ENCODE measurements at places on chromosomes 1 and 21.

GRCh38 chr1:240254778-240255291 lies 163.2 kb downstream of the FMN2 start:
- no peak for DNase-seq

DNA sequence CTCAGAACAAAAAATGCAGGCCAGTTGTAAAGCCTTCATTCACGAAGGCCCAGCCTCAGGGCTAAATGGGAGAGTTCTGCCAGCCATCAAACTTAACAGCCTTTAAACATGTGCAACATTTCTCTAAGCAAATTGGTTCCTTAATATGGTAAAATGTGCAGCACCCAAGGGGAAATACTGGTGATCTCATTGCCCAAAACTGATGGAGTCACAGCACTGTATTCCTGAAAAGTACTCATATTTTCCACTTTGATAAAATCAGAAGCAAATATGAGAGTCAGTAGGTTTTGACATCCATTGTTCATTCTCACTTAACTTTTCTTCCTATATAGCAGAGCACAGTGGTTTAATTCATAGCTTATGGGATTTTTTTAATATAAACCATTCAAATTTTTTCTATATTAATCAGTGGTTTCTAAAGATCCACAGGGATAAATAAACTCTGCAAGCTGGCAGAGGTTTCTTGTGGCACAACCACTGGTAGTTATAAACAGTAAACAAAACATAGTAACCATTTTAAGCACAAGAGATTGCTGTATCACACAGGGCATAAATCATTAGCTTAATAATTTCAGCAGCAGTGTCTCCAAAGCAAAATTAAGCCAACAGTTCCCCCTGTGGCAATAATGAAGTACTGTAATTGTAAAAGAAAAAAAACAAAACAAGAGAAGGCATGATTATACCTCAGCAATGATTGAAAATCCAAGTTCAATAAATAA lies 106.9 kb upstream of the LYPLAL1 start:
- DNase-seq = no peak

GRCh38 chr1:60903591-60903990 lies 178.8 kb upstream of the NFIA start:
- no peak for DNase-seq

DNA sequence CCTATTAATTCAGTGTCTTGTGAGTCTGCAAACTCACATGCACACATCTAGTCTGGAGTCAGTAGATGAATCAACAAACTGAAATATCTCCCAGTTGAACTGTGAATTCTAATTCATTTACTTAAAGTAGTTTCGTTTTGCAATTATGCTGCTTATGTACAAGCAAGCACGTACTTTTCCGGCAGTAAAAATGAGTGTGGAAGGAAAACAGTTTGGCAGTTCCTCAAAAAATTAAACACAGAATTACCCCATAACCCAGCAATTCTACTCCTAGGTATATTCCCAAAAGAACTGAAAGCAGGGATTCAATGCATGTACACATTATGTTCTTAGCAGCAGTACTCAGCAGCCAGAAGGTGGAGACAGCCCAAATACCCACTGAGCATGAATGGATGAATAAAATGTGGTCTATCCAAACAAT lies 49.3 kb downstream of the GNB1 start:
- DNase-seq = no peak

- DNase-seq = no peak
These were observed 28.7 kb downstream of the ABCA4 start for GRCh38 chr1:94092210-94092613.

DNA sequence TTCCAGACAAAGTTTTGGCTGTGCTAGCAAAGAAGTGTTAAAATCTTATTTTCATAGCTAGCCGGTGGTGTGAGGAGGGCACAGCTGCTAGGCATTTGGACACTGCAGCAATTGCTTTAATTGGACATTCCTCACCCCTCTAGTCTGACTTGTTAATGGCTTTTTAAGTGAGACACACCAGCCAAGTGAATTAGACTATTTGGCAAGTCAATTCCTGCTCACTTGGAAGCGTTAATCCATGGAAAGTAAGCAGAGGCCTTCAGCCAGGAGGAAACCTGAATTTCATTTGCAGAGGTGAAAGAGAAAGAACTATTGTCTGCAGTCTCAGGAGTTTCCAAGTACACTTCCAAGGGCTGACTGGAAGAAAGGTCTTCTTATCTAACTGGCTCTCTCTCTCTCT lies 175.7 kb downstream of the ST6GALNAC3 start:
- no peak for DNase-seq

DNA sequence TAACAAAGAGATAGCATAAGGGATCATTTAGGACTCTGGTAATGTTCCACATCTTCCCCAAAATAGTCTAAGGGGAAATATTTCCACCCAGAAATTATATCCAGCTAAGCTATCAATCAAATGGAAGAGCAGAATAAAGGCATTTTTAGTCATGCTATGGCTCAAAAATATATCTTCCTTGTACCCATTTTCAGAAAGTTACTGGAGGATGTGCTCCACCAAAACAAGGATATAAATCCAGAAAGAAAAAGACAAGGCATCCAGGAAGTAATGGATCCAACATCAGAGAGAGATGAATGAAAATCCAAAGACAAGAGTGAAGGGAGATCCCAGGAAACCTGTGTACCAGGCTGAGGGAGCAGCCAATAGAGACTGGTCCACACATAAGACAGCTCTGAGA lies 2.7 kb upstream of the KRTAP10-8 start:
- DNase-seq = no peak

- DNase-seq = no peak
These were observed 14.7 kb upstream of the TNFRSF8 start for GRCh38 chr1:12048372-12048771.

DNA sequence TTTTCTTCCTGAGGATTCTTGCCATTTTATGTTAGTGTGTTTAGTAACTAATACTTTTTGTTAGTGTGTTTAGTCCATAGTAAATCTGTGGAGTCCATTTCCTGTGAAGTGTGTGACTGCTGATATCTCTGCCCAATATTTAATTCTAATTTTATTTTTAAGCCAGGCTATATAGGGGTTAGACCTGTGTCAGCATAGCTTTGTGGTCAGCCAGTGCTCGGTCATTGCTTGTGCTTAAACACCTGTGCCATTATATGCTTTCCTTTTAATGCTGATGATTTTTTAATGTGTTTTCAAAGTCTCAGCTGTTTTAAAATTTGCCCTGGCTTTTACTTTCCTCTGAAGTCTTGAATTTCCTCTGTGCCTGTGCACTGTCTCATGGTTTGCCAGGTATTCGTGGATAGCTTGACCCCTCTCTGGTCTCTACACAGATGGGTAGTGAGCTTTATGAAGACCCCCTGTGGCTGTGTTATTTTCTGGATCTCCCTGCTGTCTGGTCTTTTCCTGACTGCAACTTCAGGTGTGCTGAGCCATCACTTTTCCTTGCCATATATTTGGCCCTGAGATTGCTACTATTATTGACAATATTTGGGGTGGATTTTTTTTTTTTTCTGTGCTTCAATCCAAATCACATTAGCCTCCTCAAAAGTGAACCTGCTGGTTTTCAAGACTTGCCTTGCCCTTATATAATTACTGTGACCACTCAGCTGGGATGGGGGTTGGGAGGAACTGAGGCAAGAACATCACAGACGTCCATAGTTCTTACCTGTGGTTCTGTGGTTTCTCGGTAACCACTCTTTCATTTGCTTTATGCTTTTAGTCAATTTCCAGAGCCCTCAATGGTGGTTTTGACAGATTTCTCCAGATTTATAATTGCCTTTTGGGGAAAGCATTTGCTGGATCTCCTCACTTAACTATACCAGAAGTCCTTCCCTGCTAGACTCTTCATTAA lies 59.6 kb downstream of the RPS6KC1 start:
- DNase-seq = no peak

- DNase-seq = no peak
These were observed 14.4 kb upstream of the IFI6 start for GRCh38 chr1:27686223-27686990.

DNA sequence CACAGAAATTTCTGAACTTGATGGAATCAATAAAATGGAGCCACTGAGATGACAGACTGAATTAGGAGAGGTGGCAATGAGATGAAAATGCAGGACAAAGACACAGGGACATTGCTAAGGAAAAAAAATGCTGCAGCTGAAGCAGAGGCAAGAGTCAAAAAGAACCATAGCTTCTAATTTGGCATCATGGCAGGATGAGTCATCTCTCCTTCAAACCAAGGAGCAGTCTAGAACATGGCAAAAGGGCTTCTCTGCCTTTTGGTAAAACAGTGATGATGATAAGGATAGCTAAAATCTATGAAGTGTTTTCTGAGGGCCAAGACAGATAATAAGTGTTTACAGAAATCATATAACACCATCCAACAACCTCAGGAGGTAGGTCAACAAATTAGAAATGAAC lies 16.8 kb downstream of the SLC19A2 start:
- DNase-seq = no peak

- DNase-seq = no peak
These were observed 4.8 kb downstream of the TCHH start for GRCh38 chr1:152110365-152110859.

- no peak for DNase-seq
These were observed 50.0 kb downstream of the MRPL37 start for GRCh38 chr1:54249819-54250435.

- no peak for DNase-seq
These were observed 115.1 kb downstream of the SLC30A10 start for GRCh38 chr1:219813294-219813693.

GRCh38 chr1:37471345-37472231 lies 2.8 kb upstream of the ZC3H12A start:
- no peak for DNase-seq

GRCh38 chr1:243946946-243947345 lies 96.9 kb upstream of the AKT3 start:
- peak; percentile 33 for DNase-seq

GRCh38 chr1:30111431-30111830 lies 612.0 kb downstream of the MATN1 start:
- DNase-seq = no peak

DNA sequence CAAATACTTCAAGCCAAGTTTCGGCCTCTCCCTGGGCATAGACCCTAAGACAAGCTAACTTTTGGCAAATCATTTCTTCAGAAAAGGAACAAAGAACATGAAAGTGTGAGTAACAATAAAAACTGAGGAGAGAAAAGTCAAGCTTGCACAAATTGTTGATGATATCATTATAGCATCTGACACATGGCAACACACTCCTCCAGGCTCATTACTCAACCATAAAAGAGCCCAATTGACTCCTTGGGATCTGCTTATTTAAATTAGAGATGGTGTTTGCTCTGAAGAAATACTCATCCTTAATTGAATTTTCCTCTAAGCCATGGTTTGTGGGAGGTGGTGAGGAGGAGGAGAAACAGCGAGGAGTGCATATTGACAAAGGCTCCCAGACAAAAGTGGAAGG lies 54.5 kb downstream of the TNFSF4 start:
- no peak for DNase-seq

DNA sequence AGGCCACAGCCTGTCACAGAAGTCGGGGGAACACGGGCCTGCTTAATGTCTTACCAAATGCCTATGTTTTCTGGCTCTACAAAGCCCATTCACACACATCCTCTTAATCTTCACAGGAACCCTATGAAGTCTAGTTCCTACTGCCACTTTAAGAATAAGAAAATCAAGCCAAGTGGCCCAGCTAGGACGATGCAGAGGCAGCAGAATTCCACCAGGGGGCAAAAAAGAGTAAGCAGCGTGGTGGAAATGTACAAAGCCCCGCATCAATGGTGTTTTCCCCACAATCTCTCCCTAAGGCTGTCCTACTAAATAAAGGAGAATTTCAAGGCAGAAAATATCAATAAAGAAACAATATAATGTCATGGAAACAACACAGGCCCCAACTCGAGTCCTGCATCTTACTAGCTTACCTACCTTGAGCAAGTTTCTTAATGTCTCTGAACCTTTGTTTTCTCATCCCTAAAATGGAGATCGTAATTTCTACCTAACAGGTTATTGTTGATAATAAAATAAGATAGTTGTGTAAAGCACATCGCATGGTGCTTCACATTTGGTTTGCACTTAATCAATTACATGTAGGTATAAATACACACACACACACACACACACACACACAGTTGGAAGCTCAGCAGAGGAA lies 21.4 kb downstream of the SEC16B start:
- DNase-seq = no peak

GRCh38 chr1:109712321-109712864 lies 342 bp downstream of the GSTM5 start:
- DNase-seq = no peak

DNA sequence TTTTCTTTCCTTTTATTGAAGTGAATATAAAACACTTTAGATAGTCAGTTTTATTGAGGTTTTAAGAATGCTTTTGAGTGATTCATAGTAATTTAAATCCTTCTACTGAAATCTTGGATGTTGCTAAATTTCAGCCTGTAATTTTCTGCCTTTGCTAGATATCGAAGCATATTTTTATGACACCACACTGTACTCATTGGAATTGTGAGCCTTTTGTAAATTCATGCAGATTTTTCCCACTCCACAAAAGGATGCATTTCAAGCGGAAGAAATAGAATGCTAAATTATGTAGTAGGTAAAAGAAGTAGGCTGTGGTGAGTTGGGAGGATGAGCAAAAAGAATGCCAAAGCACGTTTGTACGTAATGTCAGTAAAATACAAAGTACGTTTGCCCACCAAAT lies 13.8 kb downstream of the SNX7 start:
- no peak for DNase-seq

GRCh38 chr1:43348809-43349593 lies 9.8 kb upstream of the CDC20 start:
- peak; percentile 32 for DNase-seq

- DNase-seq = no peak
These were observed 142.0 kb downstream of the AJAP1 start for GRCh38 chr1:4796161-4797015.

DNA sequence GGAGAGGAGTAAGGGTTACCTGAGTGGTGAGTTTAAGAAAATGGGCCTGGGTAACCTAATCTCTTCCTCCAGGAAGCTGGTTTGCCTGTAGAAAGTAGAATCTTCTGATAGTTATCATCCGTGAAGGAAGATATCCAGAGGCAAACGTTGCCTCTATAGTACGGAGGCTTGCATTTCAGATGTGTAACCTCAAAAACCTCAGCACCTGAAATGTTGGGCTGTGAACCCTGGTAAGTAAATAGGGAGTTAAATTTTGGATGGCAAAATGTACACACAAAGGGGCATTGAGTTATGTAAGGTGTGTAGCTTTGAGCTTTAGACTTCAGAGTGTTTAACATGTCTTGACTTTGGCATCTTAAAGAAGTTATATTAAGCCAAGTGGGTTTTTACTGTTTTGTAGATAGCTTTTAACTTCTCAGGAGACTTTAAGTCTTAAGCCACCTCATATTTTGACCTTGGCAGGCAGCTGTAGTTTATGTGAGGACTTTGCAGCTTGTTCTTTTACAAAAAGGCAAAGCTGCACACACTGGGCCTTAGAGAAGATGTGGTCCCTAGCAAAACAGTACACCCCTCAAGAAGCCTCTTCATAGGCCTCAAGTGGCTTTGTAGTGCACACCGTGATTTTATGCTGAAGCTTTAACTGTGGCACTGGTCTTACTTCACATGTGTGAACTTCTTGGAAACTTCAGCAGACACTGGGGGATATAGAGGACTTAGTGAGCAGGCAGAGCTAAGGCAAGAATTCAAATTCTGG lies 83.4 kb downstream of the SNRPE start:
- DNase-seq = no peak

- no peak for DNase-seq
These were observed 1.2 kb downstream of the RNASEL start for GRCh38 chr1:182587666-182588499.

GRCh38 chr21:32991361-32991760 lies 34.4 kb upstream of the OLIG2 start:
- DNase-seq = no peak

Measured in activated CD4-positive, alpha-beta T cell treated with anti-CD3 and anti-CD28 coated beads, Interleukin-2, amount 50 U/mL, for 4 hours (primary cell).